ENCODE measurements at places on chromosomes 3 and 15.

DNA sequence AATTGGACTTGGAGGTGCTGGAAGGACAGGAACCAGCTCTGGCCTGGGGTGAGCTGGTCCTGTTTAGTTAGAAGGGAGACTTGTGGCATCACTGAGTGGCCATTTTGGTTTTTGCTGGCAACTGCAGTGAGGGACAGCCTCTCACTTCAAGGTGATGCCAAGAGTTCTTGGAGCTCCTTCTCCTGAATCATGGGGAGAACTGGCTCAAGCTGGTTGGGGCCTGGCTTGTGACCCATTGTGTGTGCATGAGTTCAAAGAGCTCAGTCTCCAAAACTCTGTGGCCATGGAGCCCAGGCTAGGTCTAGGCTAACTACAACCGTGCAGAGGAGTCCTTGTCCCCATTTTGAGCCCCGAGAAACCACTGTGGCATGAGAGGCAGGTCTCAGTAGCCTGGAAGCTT lies 60.1 kb upstream of the ZNF148 start:
- no peak for DNase-seq

DNA sequence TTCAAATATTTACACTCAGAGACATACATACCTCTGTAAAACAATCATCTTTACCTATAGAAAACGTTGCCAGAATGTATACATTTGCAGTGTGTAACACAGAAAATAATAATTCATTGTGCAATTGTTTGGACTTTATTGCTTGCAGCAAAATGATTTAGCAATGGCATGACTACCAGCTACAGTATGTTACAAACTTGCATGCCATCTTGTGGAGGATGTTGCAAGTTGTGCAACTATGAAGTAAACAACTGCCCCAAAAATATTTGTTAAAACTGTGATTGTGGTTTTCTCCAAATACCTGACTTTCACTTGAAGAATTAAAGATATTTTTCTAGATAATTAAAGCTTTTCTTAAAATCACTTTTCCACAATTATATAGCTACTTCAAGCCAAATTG lies 27.1 kb upstream of the C3orf49 start:
- no peak for DNase-seq

DNA sequence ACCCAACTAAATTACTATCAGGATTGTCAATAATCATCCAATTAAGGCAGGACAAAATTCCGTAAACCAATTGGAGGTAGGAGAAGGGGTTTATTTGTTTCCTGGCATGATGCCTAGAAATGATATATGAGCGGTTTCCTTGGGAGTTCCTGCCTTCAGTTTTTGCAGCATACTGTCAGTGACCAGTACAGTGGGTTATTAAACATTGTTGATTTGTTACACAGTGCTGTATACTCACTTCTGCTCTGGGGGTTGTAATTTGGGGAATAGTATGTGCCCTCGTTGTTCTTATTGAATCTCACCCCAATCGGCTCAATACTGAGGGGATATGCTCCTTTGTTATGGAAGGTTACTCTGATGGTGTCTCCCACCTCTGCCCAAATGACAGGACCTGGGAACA lies 22.2 kb downstream of the CP start:
- DNase-seq, result no peak

- DNase-seq, result no peak
Observed at GRCh38 chr3:7713724-7714123, 787.9 kb upstream of the LMCD1 start.

GRCh38 chr3:109152320-109152719 lies 15.8 kb downstream of the C3orf85 start:
- DNase-seq, result no peak

DNA sequence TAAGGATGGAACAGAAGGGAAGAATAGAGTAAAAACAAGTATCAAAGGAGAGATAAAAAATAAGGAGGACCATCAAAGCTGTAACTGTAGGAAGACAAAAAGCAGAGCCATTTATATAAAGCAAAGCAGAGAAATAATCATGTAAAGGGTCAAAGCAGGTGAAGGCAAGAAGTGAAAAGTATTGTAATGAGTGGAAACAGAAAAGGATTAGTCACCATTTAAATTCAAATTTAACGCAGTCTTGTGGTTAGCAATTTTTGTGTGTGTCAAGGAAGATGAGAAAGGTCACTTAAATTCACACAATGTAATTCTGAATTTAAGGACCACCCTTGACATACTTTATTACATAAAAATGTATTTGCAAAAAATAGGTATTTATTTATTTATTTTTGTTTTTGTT lies 567.8 kb downstream of the ROBO1 start:
- no peak for DNase-seq

DNA sequence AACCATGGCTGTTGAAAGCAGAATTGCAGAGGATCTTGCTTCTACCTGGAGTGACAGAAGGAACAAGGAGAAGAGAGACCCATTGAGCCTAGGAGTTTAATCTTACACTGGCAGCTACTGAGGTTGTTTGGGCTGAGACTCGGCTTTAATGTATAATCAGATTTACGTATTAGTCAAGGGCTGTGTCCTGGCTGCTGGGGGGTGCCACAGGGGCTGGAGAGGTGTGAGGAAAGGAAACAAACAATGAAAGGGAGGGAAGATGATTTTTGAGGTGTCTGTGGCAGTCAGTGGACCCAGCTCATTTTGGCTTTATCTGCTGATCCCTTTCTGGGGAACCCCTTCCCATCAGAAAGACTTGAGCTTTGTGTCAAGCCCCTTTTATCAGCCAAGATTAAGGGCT lies 95.7 kb downstream of the PRICKLE2 start:
- no peak for DNase-seq

DNA sequence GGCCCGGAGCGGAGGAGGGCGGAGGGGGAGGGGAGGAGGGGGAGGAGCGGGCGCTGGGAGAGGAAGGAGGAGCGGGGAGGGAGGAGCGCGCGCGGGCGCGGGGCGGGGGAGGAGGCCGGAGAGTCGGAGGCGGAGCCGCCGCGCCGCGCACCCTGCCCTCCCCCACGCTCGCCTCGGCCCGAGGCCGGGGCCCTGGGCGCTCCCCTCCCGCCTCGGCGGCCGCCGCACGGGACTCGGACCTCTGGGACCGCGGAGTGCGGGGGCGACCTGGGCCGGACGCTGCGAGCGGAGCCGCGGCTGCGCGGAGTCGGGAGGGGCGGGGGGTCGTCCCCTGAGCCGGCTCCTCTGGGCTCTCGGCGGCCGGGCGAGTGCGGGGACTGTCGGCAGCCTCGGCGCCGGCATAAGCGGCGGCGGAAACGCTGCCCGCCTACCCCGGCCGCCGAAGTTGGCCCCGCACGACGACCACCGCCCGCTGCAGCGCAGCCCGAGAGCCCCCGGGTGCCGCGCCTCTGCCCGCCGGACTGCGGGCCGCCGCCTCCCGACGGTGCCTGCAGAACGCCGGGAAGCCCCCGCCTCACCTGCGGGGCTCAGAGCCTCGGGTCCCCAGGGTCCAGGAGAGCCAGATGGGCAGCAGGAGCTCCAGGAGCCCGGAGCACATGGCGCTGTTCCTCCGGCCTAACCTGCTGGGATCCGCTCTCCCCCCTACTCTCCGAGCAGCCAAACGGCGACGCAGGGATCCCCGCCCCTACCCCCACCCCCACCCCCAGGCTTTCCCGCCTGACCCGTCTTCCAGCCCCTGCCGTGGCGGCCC lies 406 bp upstream of the GABRB3 start:
- no peak for DNase-seq

DNA sequence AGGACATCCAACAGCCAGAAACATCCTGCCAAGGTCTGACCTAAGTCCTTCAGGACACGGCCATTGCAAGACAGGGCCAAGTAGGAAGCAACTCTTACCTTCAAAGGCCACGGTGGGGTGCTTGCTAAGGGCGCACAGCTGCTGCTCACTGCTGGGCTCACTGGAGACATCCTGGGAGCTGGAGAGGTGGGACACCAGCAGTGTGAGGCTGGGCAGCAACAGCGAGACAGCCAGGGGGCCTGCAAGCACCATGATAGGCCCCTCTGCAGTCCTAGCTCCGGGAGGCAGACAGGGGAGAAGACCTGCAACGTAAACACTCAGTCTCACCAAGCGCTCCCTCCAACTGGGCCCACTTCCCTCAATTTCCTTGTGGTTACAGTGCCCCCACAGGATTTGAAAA lies 79.2 kb downstream of the SEMA5B start:
- no peak for DNase-seq

Data from activated naive CD4-positive, alpha-beta T cell treated with Interleukin-2 at 50 U/mL for 16 hours (primary cell).